Endothelial cell (in vitro differentiated cells): ENCODE measurements at places on chromosomes 2 and 18. TPM values are rescaled to one million over a fixed set of nuclear protein-coding genes. Genes with fewer than 3 reads are reported as not detected.
A peak's percentile ranks its signal among the peaks of the same experiment; 100 is the strongest.

- peaks cover 13% of the 10 kb centered on the region for H3K4me1 ChIP-seq
- no peak overlapping the region for H3K27ac ChIP-seq
- H3K27me3 ChIP-seq: peaks cover 4% of the 10 kb centered on the region
- no peaks in the 10 kb centered on the region for H3K36me3 ChIP-seq
Measured at GRCh38 chr2:147860009-147860408, 15.2 kb downstream of the ACVR2A start.

DNA sequence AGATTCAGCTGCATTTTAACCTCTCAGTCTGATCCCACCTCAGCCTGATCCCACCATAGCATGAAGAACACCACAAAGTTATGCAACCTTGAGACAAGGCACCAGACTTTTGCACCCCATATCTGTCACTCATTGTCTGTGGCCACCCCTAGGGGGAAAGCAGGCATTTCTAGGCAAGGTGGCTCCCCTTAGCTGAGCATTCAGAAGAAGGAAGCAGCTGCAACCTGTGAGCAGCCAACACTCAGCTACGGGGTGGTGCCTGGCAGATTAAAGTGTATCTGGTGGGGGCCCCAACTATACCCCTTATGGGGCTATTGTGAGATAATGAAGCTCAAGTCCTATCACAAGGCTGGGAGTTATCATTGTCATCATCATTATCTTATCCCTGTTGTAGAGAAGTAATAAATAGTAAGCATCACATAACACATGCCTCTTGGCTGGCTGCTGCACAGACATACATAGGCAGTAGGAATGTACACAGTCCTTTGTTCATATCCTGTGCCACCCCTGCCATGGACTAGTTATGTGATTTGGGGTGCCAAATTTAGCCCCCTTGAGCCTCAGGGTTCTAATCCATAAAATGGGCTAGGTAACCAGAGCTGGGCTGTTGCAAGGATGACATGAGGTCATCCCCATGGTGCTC lies 20.6 kb upstream of the TMEM163 start:
- H3K27me3 ChIP-seq: peaks cover 3% of the 10 kb centered on the region
- no peak for DNase-seq
- no peak overlapping the region for H3K4me3 ChIP-seq

- peaks cover 20% of the 10 kb centered on the region for H3K4me1 ChIP-seq
- DNase-seq: no peak
- H3K36me3 ChIP-seq: peaks cover 33% of the 10 kb centered on the region
- H3K27ac ChIP-seq: no peak overlapping the region
- peaks cover 3% of the 10 kb centered on the region for H3K27me3 ChIP-seq
- H3K4me3 ChIP-seq: no peak overlapping the region
Measured at GRCh38 chr2:191345788-191346187, 100.6 kb downstream of the MYO1B start.

DNA sequence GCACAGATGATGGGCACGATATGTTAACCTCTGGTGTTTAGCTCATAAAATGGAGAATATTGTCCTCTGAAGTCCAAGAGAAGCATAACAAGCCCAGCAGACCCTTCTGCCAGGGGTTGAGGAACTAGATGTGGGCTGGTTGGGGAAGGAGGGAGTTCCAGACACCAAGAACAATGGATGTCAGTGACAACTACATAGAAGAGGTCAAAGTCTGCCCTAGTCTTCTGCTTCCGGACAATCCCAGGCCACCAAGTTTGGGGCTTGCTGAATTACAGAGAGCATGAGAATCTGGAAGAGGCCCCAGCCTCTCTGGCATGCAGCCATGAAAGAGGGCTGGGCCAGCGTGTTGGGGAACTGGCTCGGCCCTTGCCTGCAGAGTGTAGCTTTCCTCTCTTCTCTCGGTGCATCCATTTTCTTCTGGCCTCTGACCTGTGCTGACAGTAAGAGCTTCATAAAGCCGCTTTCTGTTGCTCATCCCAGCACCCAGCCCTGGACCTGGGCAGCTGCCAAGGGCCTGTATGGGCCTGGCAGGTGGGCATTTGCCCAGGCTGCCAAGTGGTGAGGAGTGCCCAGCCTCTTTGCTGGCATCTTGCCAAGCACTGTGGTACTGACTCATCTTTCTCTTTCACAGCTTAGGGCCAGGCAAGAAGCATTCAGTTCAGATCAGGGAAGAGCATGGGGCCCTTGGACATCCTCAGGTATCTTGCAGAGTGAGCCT lies 14.6 kb upstream of the LAPTM4A start:
- peaks cover 5% of the 10 kb centered on the region for H3K27me3 ChIP-seq
- no peak overlapping the region for H3K27ac ChIP-seq
- H3K4me1 ChIP-seq: no peaks in the 10 kb centered on the region
- H3K36me3 ChIP-seq: no peaks in the 10 kb centered on the region

Gene IKZF2
- total RNA-seq: 4.0 TPM

DNA sequence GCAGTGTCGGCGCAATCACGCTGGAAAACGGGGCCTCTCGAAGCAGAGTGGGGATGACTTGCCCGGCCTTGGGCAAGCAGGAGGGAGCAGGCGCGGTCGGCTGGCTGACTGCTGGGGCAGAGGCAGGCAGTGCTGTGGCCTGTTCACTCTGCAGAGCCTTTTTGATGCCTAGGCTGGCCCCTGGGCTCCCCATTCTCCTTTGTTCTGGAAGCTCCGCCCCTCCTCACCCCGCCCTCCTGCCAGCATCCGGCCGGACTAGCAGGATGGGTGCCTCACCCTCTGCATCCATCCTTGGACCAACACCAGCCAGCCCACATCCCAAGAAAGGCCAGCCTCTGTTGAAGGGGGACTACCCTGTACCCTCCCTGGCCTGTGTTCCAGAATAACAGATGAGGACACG lies at the start of gene ASPRV1:
ASPRV1 (minus strand) TSS at position 136 of the 400 bp plus-strand sequence. CDS start 195 bp downstream, outside the sequence.
- H3K4me3 ChIP-seq: no peak within 1 kb of the TSS
- peaks cover 10% of the 10 kb centered on the region for H3K4me1 ChIP-seq
- peaks cover 5% of the 10 kb centered on the region for H3K36me3 ChIP-seq
- no peak for DNase-seq

- H3K36me3 ChIP-seq: peaks cover 25% of the 10 kb centered on the region
- H3K27ac ChIP-seq: no peak overlapping the region
- peaks cover 1% of the 10 kb centered on the region for H3K27me3 ChIP-seq
- no peak for DNase-seq
- peaks cover 20% of the 10 kb centered on the region for H3K4me1 ChIP-seq
Measured at GRCh38 chr2:65046633-65047407, 9.4 kb upstream of the CEP68 start.

GRCh38 chr2:138838851-138839620 lies 58.8 kb upstream of the NXPH2 start:
- peaks cover 11% of the 10 kb centered on the region for H3K4me1 ChIP-seq
- H3K4me3 ChIP-seq: no peak overlapping the region
- DNase-seq: no peak
- peak overlapping the region; percentile 61 for H3K27ac ChIP-seq

GRCh38 chr18:45829855-45830254 lies 4.4 kb downstream of the SIGLEC15 start:
- H3K4me1 ChIP-seq: peaks cover 17% of the 10 kb centered on the region
- H3K27ac ChIP-seq: no peak overlapping the region
- H3K4me3 ChIP-seq: no peak overlapping the region
- DNase-seq: no peak

DNA sequence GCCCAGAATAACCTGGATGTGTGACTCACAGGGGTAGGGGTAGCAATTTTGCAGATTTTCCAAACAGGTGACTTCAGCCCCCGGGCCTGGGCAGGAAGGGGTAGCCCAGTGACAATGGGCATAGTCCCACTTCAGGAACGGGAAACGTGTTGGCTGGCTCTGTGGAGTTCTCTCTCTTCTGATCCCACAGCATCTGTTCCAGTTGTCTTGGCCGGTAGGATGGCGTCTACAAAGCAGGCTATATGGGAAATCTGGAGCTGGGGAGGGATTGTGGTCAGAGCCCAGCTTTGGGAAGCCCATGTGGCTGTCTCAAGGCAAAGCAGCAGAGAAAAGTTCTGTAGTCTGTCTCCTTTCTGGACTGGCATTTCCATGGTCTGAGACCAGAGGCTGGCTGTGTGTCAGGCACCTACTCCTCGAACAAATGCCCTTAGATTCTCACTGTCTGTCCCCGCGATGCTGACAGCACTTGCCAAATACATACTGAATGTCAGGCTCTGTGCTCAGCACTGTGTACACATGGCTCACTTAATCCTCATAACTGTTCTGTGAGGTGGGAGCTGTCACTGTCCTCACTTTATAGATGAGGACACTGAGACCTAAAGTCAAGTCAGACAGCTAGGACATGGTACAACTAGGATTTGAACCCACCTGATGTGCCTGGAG lies 17.9 kb upstream of the TMEM214 start:
- H3K36me3 ChIP-seq: peaks cover 27% of the 10 kb centered on the region
- H3K4me3 ChIP-seq: no peak overlapping the region
- no peak for DNase-seq
- no peak overlapping the region for H3K27ac ChIP-seq

Gene TCF23
- total RNA-seq: not detected

DNA sequence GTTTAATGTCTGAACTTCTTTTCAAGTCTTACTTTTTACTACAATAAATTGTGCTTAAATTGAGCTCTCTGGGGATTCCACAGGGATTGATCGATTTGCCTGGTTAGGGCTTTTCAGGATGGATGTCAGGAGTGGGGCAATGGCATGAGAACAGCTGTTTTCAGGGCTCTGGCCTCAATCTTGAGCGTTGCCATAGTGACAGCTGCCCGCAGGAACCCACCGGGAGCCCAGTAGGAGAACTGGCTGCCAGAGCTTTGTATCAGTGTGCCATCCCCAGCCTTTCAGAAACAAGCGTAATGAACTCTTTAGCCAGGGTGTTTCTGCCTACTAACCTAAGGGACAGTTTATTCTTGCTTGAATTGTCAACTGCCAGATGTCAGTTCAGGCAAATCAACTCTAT lies 93.5 kb downstream of the GALNT3 start:
- no peak for DNase-seq
- H3K27me3 ChIP-seq: no peaks in the 10 kb centered on the region
- peaks cover 7% of the 10 kb centered on the region for H3K4me1 ChIP-seq
- H3K36me3 ChIP-seq: no peaks in the 10 kb centered on the region
- H3K27ac ChIP-seq: no peak overlapping the region

DNA sequence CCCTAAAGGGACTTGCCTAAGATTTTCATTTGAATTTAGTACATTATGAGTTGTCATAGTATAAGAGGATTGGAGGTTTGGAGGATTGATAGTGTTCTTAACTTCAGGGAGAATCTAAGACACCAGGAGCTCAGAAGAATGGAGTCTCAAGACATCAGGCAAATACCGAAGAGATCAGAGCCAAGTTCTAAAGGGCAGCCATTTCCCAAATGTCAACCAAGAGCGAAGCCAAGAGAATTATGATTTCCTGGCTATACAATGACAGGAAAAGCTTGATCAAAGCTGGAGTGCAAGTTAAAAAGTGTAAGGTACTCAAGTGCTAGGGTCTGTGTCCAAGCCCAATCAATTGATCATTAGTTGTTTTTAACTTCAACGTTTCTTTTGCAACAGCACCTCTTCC lies 283.0 kb upstream of the FN1 start:
- H3K36me3 ChIP-seq: no peaks in the 10 kb centered on the region
- no peak overlapping the region for H3K4me3 ChIP-seq
- DNase-seq: no peak
- peaks cover 4% of the 10 kb centered on the region for H3K27me3 ChIP-seq
- H3K4me1 ChIP-seq: peaks cover 28% of the 10 kb centered on the region
- H3K27ac ChIP-seq: peak overlapping the region; percentile 57

GRCh38 chr2:144165599-144166250 lies 354.2 kb downstream of the ZEB2 start:
- H3K36me3 ChIP-seq: no peaks in the 10 kb centered on the region
- no peak overlapping the region for H3K4me3 ChIP-seq
- no peak overlapping the region for H3K27ac ChIP-seq
- no peak for DNase-seq
